MM.1S (cell line): ENCODE measurements at places on chromosomes 13 and 19.

- no peak for DNase-seq
Observed at GRCh38 chr13:110397436-110398115, 90.5 kb downstream of the COL4A2 start.

- no peak for DNase-seq
Observed at GRCh38 chr19:38152461-38153379, 71.3 kb downstream of the DPF1 start.

GRCh38 chr13:99347911-99348451 is 40.8 kb upstream of the GPR183 start:
- no peak for DNase-seq

- DNase-seq = no peak
Observed at GRCh38 chr13:27966641-27967202, 2.4 kb downstream of the CDX2 start.

DNA sequence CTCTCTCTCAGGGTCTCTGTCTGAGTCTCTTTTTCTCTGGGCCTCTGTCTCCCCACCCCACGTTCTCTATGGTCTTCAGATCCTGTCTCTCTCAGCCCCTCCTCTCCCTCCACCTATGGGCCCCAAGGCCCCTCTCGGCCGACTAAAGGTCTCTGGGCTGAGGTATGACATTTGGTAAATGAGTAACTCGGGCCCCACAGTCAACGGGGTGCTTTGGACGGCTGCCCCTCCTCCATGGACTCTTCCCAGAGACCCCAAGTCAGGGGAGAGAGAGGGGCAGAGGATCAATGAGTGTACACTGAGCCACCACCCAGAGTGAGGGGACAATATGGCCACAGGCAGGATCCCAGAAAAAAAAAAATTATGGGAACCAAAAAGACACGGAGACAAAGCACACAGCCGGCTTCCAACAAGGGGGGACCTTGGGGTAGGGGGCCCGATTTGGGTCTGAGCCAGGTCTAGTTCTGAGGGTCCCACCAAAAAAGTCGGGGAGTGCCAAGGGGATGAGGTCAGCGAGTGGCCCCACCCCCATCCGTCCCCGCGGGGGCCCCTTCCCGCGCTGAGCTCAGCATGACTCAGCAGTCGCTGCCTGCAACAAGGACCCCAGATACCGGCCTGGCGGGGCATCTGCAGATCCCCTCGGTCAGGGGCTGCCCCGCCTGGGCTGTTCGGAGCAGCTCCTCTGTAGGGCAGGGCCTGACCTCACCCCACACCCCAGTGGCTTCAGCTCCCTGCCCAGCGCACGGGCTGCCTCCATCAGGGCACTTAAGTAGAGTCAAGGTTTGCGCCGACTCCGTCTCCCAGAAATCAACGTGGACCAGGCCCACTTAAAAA is 1.5 kb upstream of the FTL start:
- peak; percentile 43 for DNase-seq

DNA sequence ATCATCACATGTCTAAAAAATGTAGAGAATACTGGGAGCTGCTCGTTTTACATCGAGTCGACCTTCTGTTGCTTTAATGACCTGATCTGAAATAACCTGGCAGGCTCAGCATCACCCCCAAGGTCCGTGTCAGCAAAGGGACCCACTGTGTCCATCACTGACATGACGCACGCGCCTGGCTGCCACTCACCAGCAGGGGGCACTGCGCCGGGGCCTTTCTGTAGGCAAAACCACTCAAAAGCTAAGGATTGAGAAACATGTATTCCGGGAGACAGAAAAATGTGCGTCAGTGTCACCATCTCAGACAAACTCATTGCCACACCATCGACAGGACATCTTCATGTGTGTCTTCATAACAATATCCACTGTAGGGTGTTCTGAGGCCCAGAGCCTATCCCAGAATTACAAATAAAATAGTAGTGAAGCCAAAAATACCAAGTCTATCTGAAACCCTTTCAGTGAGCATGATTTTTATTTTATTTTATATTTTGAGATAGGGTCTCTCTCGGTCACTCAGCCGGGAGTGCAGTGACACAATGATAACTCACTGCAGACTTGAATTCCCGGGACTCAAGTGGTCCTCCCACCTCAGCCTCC is 130.3 kb upstream of the LSM14A start:
- DNase-seq = peak; percentile 37

- no peak for DNase-seq
Observed at GRCh38 chr13:97979556-97979955, 26.1 kb downstream of the IPO5 start.

- no peak for DNase-seq
Observed at GRCh38 chr13:30119476-30119875, 187.9 kb downstream of the KATNAL1 start.

DNA sequence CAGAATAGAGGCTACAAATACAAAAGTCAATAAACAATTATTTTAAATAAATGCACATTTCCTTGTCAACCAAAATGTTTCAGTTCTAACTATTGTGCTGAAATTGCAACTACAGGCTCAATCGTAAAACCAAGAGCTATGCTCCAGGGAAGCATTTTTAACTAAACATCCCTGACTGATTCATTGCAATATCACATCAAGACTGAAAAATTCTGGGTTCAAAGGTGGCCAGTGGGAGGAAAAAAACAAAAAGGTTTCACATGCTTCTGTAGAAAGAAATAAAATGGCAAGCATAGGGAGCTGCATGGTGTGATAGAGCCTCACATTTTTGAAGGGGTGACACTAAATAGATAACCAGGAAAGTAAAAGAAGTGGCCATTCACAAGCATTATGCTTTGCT is 862.8 kb downstream of the PCDH9 start:
- DNase-seq = no peak

DNA sequence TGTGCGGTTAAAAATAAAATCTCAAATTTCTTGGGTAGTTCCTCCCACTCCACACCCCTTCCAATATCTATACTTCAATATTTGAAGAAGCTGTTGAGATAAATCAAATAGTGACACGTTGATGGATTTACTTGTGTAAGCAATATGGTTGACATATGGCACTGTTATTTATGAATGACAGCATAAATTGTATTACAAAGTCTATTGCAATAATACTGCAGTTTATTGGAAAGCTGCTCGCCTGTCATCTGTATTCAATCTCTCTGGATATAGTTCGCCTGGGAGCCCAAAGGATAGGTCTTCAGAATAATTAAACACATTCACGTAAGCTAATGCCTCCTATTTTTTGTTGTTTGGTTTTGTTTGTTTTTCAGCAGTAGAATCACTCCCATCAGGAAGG is 5.0 kb upstream of the ZIC5 start:
- no peak for DNase-seq

GRCh38 chr13:106415442-106415841 is 120.0 kb downstream of the EFNB2 start:
- no peak for DNase-seq

DNA sequence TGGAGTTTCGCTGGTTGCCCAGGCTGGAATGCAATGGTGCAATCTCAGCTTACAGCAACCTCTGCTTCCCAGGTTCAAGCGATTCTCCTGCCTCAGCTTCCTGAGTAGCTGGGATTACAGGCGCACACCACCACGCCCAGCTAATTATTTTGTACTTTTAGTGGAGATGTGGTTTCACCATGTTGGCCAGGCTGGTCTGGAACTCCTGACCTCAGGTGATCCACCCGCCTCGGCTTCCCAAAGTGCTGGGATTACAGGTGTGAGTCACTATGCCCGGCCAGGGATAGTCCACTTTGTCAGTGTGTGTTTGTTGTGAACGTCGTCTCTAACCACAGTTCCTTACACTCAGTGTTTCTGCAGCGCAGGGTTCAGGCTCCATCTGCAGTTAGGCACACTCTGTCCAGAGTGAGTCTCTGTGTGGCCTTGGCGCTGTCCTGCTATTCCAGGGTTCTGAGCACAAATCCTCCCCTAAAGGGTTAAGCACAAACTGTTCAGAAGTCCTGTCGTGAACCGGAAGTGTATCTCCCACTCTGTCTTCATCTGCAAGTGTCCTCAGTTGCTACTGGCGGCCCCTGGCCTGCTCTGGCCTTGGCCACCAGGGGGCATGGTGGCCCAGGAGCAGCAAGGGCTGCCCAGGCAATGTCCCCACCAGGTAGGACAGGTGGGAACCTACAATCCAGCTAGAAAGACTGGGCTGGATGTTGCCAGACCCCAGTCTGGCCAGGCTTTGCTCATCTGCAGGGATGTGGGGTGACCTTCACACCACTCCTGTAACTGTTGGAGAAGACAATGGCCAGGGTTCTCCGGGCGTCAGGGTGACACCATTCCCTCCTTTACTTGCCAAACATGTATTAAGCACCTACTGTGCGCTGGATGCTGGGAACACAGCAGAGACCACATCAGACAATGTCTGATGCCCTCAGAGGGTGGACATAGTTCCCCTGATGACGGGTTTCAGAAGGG is 38.8 kb upstream of the GATAD2A start:
- peak; percentile 75 for DNase-seq

GRCh38 chr13:111512707-111513106 is 192.3 kb downstream of the TEX29 start:
- DNase-seq = no peak

GRCh38 chr19:45547211-45547770 is 37.3 kb downstream of the OPA3 start:
- no peak for DNase-seq

DNA sequence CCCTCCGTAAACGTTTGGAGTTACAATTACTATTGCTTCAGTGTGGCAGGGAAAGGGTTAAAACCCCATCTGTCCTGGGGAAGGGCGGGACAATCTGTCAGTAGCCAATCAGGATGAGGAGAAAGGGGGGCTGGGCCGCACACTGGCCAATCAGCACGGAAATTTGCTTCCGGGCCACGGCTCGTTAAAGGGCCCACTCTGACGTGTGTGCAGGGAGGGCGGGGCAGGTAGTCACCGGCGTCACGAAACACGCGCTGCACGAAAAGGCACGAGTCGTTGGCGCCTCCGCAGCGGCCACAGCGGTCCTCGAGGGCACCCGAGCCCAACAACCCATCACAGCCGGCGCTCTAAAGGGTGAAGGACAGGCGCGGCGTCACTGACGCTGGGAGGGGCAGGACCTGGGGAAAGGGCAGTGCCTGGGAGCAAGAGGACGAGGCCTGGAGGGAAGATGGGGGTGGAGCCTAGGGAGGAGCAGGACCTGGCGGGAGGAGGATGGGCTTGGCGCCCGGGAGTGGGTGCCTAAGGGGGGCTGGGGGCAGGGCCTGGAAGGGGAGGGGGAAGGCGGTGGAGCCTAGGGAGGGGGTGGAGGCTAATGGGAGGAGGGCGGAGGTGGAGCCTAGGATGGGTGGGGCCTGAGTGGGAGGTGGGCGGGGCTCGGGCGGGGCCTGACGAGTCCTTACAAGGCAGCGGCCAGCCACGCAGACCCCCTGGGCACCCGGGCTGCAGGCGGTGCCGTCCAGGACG is 4.9 kb downstream of the ADAMTSL5 start:
- peak; percentile 73 for DNase-seq

DNA sequence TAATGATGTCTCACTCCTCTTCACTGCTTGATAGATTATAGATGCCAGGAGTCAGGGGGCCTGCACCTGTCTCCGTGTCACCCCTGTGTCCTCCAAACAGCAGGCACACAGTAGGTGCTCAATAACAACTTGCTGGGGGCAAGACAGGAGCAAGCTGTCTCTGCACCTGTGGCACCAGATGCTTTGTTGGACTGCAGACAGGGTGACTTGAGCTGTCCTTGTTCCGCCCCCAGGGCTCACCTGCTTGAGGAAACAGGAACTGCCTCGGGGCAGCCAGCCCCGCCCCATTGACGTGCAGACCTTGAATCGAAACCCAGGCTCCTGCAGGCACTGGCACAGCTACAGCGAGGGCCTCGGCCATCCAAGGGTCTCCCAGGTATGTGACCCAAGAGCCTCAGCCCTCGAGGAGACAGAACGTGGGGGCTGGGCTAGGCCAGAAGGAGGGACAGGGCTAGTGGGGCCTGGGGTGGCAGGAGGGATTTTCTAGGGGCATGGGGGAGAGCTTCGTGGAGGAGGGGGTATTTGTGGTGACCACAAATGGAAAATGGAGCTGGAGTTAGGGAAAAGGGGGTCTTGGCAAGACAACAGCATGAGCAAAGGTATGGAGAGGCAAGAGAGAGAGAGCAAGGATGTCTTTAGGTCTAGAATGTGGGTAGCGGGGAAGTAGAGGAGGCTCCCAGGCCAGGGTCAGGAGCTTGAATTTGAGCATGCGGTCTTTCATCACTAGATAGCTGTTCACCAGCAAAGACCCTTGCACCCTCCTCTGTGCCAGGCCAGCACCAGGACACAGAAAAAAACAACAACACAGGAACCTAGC is at the start of gene HSH2D:
TSS of gene HSH2D (plus strand) at position 287 of the 817 bp plus-strand sequence. CDS start 5,066 bp downstream, outside the sequence.
- DNase-seq = peak; percentile 99

DNA sequence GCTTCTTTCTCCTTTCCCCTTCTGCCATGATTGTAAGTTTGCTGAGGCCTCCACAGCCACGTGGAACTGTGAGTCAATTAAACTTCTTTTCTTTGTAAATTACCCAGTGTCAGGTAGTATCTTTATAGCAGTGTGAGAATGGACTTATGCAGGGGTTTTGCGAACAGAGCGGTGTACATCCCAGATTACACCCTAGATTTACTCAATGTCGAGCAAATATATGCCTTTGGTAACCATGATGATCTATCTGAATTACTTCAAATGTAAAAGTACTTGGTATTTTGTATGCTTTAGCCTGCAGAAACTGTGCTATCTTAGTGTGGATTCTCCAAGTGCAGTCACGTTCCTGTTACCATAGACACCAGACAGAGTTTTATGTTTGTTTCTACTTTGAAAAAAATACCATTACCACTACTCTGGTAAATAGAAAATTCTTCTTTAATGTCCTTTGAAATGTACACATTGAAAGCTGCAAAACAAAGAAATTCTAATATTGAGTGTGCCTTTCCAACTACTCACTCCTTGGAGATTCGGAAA is 510.4 kb upstream of the ARGLU1 start:
- DNase-seq = no peak

GRCh38 chr13:40613192-40613818 is 53.1 kb downstream of the FOXO1 start:
- DNase-seq = no peak

DNA sequence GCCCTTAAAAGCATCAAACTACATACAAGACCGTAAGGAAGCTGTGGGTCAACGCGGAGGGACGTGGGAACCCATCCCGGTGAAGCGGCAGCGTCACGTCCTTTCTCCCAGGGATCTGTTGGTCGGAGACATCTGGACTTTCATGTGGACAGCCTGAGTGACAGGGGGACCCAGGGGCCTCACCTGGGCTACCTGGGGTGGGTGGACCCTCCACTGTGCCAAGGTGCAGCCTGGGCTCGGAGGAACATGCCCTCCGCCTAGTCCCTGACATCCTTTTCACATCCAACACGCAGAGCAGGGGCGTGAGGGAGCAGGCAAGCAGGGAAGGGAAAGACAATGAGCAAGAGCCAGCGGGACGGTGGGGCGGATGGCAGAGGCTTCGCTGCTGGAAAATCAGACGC is 13.8 kb upstream of the GARIN5A start:
- no peak for DNase-seq

DNA sequence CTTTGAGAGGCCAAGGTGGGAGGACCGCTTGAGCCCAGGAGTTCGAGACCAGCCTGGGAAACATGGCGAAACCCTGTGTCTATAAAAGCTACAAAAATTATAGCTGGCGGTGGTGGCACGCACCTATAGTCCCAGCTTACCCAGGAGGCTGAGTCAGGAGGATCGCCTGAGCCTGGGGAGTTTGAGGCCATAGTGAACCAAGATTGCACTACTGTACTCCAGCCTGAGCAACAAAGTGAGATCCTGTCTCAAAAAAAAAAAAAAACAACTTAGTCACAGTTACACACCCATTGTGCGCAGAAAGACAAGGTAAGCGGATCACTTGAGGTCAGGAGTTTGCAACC is 728 bp upstream of the DENND1C start:
- DNase-seq = no peak
